Globus pallidus (tissue), 1 donor: ENCODE measurements at places on chromosomes 6 and 20.

- no peak for DNase-seq
Measured at GRCh38 chr6:14747881-14748520, 497.9 kb upstream of the JARID2 start.

GRCh38 chr6:27893836-27894807 is 18.1 kb downstream of the OR2B2 start:
- peak; percentile 85 for DNase-seq

DNA sequence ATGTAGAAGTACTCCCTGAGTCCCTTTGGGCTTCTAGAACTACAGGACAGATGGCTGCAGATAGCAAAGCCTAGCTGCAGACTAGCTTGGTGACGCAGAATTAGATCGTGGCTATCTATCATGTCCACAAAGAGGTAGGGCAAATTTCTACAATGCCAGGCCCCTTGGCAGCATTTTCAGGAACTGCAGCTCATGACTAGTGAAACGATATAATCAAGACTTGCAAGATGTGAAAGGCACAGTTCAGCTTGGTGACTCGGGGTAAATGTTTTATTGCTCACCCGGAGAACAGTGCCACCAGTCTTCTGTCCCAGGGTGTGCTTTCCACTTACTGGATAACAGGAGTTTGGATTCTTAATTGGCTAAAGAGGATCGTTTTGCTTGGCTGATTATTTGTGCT is 108.7 kb upstream of the LY86 start:
- DNase-seq = no peak

DNA sequence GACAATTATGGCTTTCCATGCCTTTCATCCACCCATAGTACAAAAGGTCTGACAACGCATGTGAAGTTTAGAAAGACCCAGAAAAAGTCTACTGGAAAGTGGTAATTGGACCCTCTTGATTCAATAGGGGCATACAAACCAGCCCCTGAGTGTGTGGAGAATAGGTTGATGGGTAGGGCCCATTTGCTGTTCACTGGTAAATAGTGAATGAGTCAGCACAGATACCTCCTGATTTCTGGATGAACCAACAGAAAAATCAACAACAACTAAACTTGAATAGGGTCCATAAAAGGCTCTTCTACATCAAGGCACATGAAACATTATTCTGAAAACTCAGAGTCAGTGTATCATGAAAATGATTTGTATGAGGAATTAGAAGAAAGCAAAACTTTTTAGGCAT is 235.4 kb upstream of the SLC35B3 start:
- DNase-seq = no peak

GRCh38 chr6:170004585-170005210 is 253.3 kb downstream of the ERMARD start:
- DNase-seq = no peak

GRCh38 chr20:59020938-59021551 is 1.8 kb downstream of the TUBB1 start:
- no peak for DNase-seq

GRCh38 chr6:56663344-56663743 is 20.7 kb upstream of the DST start:
- no peak for DNase-seq

GRCh38 chr6:108807928-108808327 is 40.3 kb upstream of the ARMC2 start:
- DNase-seq = no peak
